Activated CD4-positive, alpha-beta T cell treated with anti-CD3 and anti-CD28 coated beads, Interleukin-2, amount 10 ng/mL, durations not matched to agents 24 days and 14 days (primary cell): ENCODE measurements at places on chromosomes 6 and 20. TPM values are rescaled to one million over a fixed set of nuclear protein-coding genes. Genes with fewer than 3 reads are reported as not detected.

UST gene
- total RNA-seq, result 0.70 and 0.90 TPM in 2 replicates

- peak; percentile 75 for DNase-seq
Observed at GRCh38 chr6:16286151-16286522, 47.8 kb downstream of the GMPR start.

GRCh38 chr20:52614051-52614863, 357.9 kb upstream of the TSHZ2 start:
- DNase-seq, result no peak

RAMACL gene
- 0.14 and 0.30 TPM in 2 replicates for total RNA-seq

DNA sequence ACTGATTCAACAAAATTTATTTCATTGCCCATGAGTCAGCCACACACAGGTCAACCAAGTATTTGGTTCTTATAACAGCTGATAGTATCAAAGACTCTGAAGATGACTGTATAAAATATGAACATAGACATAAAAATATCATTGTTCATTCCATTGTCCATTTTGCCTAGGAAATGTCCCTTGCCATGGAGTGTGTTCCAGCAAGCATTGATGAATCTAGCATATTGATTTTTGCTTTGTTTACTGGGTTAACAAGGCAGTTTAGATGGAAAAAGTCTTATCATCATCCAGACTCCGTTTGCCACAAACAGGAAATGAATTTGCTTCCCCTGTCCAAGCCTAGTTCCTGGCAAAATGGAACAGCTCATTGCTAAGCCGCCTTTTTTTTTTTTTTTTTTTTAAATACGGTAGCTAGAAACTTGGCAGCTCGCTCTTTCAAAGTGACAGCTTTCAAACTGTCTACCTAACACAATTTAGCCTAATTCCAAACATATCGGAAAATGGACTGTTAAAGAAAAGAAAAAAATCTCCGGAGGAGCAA, 7.5 kb downstream of the F13A1 start:
- DNase-seq, result peak; percentile 14

DNA sequence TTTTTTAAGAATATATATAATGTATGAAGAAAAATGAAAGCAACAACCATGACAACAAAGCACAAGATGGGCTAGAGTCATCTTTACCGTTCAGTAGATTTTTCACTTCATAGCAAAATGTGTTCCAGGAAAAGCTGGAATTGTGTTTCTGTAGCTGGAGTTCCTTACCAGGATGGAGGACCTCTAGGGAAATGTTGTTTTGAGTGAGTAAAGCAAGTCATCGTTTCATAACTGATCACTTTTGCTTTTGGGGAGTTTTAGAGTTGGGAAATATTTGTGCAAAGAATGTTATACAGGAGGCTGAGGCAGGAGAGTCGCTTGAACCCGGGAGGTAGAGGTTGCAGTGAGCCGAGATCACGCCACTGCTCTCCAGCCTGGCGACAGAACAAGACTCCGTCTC, 151.6 kb downstream of the SASH1 start:
- DNase-seq, result no peak

RBM38 gene
- total RNA-seq, result 100 and 103 TPM in 2 replicates

DNA sequence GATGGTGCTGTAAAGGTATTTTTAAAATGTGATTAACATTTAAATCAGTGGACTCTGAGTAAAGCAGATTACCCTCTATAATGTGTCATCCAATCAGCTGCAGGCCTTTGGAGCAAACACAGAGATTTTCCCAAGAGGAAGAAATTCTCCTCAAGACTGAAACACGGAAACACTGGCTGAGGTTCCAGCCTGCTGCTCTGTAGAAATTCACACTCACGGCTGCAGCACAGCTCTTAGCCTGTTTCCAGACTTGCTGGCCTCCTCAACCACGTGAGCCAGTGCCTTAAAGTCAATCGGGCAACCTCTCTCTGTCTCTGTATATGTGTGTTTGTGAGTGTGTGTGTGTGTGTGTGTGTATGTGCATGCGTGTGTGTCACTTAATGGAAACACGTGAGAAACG, 41.1 kb downstream of the PDE10A start:
- DNase-seq, result no peak

HDGFL1 gene
- not detected in 2 replicates for total RNA-seq

DNA sequence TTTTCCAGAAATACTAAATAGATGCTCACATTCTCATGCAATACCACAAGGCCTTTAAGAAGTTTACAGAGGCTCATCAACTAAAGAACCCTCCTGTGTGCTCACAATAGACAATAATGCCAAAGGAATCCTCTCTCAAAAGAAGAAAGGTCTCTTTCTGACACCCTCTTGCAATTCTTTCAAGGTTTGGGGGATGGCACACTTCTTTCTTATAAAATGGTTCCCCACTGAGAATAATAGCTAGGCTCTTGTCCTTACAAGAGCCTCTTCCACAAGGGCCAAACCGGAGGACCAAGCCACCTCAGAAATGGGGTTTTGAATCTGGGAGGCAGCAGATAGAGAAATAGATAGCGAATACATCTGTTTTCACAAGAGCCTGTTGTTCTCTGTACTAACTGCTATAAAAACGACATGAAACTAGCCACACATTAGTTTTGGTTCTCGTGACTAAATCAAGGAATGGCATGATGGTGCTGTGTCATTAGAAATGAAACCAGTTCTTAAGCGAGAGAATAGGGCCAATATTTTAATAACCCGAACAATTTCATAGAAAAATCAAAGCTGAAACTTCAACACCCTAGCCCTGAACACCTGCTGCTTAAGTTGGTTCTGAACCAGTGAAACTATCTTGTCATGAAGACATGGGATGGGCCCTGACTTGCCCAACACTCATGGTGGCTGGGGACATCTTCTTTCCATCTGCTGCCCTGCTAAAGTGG, 81.1 kb downstream of the PRDM1 start:
- DNase-seq, result no peak

RAB32 gene
- 0.89 and 0.92 TPM in 2 replicates for total RNA-seq

- no peak for DNase-seq
Observed at GRCh38 chr6:159152041-159152440, 17.2 kb upstream of the FNDC1 start.

ZSWIM3 gene
- 5.5 and 6.0 TPM in 2 replicates for total RNA-seq

- DNase-seq, result no peak
Observed at GRCh38 chr6:5990786-5991185, 15.9 kb downstream of the NRN1 start.

TMEM217 gene
- 4.1 and 6.1 TPM in 2 replicates for total RNA-seq

GRCh38 chr6:2081155-2082138, 164.0 kb downstream of the GMDS start:
- DNase-seq, result peak; percentile 79

DNA sequence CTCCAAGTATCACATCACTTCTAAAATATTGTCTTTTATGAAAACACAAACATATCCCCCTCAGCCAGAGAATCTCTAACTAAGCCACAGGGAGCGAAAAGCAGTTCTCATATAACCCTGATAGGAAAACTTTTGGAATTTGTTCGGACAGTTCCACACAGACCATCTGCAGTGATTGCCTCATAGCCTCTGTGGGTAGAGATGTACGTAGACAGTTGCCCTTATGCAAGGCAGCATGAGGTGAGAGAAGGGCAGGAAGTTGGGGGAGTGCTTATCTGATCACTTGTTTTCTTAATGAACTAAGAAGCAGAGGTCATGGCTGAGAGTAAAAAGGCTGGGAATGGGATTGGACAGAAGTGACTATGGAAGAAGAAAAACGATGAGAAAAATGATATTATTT, 39.6 kb downstream of the SLC23A2 start:
- peak; percentile 72 for DNase-seq

PAX1 gene
- not detected in 2 replicates for total RNA-seq

PPP1R3G gene
- total RNA-seq, result 0.05 TPM in 2 replicates

CYP24A1 gene
- total RNA-seq, result not detected in 2 replicates

- no peak for DNase-seq
Observed at GRCh38 chr6:133613211-133613610, 275.7 kb upstream of the TCF21 start.

- DNase-seq, result no peak
Observed at GRCh38 chr6:30875244-30876038, 8.9 kb upstream of the DDR1 start.

- no peak for DNase-seq
Observed at GRCh38 chr6:61869632-61870400, 416.2 kb downstream of the KHDRBS2 start.

APCDD1L gene
- total RNA-seq, result not detected in 2 replicates

CSTF1 gene
- 52.2 and 52.5 TPM in 2 replicates for total RNA-seq

GRCh38 chr20:32635764-32636163, 38.0 kb downstream of the C20orf203 start:
- no peak for DNase-seq

DNA sequence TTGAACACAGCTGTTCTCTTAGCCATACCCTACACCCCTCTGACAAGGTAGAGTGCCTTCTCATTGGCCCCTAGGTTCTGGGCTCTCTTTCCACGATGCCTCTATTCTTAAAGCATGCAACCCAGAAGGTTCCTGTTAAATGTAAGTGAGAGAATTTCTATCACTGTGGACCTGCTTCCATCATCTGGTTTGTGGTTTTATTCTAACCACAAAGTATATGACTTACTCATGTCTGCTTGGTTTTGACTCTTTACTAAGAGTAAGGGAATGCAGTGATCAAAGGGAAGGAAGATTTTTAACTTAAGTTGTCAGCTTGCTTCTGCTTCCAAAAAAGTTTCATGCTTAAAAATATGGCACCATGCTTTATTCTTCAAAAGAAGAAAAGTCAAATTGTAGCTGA, 80.2 kb downstream of the ANKEF1 start:
- no peak for DNase-seq

GJA10 gene
- total RNA-seq, result not detected in 2 replicates

- DNase-seq, result no peak
Observed at GRCh38 chr6:101608703-101609102, 215.2 kb downstream of the GRIK2 start.

IMPG1 gene
- total RNA-seq, result not detected in 2 replicates

GRCh38 chr6:80544555-80544954, 438.1 kb downstream of the BCKDHB start:
- DNase-seq, result no peak

BMP6 gene
- total RNA-seq, result 0.50 and 0.56 TPM in 2 replicates

DNA sequence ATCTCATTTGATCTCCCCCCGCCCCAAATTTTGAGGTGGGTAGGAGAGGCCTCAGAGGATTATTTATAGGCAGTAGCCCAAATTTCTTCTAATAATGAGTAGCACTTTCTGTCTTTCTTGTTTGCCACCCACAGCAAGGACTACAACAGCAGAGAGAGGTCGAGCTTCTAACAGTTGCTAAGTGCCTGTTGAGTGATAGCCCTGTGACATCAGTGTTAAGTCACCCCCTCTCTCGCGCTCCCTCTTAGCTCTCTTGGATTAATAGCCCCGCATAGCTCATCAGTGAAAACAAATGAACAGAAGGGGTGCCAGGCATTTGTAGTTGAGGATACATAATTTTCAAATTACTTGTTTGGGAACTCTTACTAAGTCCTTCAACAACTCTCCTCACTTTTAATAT, 3.5 kb downstream of the ANKRD60 start:
- no peak for DNase-seq

- DNase-seq, result no peak
Observed at GRCh38 chr20:41213150-41213820, 75.9 kb downstream of the PLCG1 start.

- no peak for DNase-seq
Observed at GRCh38 chr20:19009081-19009688, 195.6 kb downstream of the SCP2D1 start.

DNA sequence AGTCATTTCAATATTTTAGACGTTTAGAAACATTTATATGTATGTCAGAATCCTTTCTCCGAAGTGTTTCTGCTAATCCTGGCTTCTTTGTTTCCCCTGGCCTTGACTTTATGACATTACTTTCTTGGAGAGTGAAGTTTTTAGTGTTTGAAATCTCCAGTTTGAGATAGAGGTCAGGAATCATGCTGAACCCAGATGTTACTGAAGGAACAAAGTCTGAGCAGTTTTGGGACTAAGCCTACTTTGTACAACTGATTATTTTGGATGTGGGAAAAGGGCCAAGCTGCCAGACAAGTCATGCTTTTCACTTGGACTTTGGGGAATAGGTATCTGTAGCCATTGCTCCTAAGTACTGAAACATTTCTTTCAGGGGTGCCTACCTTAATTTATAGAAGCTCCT, 2.3 kb downstream of the RNF144B start:
- no peak for DNase-seq

PRELID3B gene
- 119 and 123 TPM in 2 replicates for total RNA-seq

DNA sequence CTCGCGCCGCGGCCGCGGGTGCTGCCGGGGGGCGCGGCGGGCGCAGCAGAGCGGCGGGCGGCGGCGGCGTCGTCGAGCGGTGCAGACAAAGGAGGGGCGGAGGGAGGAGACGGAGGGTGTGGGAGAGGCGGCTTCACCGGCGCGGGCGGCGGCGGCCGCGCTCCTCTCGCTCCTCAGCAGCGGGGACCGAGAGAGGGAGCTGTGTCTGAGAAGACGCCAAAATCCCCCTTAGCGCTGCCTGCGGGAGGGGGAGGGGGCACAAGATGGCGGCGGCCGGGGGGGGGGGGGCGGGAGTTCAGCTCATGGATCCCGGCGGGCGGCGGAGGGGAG, 296 bp downstream of the ADNP start:
- DNase-seq, result no peak

LY6G5C gene
- total RNA-seq, result 4.1 and 4.9 TPM in 2 replicates

CRISP3 gene
- not detected in 2 replicates for total RNA-seq

GRCh38 chr6:15313367-15313766, 67.5 kb downstream of the JARID2 start:
- DNase-seq, result no peak

DNA sequence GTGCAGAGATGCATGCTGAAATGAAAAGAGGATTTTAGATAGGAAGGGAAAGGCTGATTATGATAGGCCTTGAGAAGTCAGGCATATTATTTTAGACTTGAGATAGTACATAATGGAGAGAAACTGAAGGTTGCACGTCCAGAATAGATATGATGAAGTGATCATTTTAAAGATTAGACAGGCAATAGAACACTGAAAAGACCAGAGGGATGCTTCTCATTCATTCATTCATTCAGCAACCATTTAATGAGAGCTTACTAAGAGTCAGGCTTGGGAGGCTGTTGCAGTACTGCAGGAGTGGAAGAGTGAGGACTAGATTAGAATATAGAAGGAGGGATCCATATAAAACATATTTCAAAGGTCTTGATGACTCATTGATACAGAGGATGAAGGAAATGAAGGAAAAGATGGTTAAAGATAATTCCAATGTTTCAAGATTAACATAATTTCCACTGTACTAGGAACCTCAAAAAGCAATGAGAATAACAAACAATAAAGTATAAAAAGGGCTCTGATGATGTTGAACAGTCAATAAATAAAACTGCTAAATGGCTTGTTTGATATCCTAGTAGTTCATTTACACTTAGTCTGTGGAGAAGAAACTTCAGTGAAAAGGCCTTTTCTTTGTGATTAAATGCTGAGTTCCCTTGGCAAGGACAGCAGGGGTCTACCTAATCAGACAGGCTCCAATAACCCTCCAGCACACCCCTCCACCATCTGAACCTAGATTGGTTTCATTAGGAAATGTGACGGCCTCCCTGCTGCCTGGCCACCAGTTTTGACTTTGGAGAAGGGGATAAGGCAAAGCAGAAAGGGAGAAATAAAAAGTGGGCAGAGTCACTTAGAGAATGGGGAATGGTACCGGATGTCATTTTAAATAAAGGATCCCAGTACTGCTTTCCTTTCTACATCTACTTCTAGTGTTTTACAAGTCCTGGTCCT, 5.3 kb upstream of the FBXO9 start:
- DNase-seq, result no peak

SLC17A9 gene
- total RNA-seq, result 13.0 and 14.0 TPM in 2 replicates
